ENCODE measurements at places on chromosomes 4 and X.

GRCh38 chrX:14694611-14695010 lies 165.3 kb downstream of the GLRA2 start:
- H3K27ac ChIP-seq, result no peak overlapping the region
- DNase-seq, result no peak
- no peak overlapping the region for H3K4me3 ChIP-seq

- H3K36me3 ChIP-seq, result no peaks in the 10 kb centered on the region
- no peak for DNase-seq
- H3K4me1 ChIP-seq, result no peaks in the 10 kb centered on the region
- H3K27ac ChIP-seq, result no peak overlapping the region
- H3K4me3 ChIP-seq, result no peak overlapping the region
Observed at GRCh38 chrX:30786374-30786773, 102.7 kb downstream of the TAB3 start.

DNA sequence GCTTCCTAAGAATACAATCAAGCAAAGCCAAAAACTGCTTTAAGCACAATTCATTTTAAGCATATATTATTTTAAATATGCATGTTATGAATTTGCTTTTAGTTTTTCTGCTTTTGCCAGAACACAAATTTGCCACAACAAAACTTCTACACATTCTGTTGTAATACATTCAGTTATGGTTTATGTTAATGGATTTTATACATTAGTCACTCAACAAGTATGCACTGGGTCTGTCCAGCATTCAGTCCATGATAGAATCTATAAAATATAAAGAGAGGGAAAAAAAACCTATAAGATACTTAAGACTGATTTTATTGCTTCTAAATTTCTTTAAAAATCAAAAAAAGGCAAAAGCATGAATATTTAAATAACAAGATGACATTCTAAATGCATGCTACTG lies 22.2 kb downstream of the IQCM start:
- no peaks in the 10 kb centered on the region for H3K27me3 ChIP-seq
- no peaks in the 10 kb centered on the region for H3K36me3 ChIP-seq
- H3K27ac ChIP-seq, result no peak overlapping the region

- no peak for DNase-seq
- no peaks in the 10 kb centered on the region for H3K36me3 ChIP-seq
- H3K27me3 ChIP-seq, result peaks cover 14% of the 10 kb centered on the region
Observed at GRCh38 chrX:153381684-153382532, 19.2 kb downstream of the PNMA6E start.

- H3K4me3 ChIP-seq, result no peak overlapping the region
- no peaks in the 10 kb centered on the region for H3K27me3 ChIP-seq
- H3K4me1 ChIP-seq, result no peaks in the 10 kb centered on the region
- H3K36me3 ChIP-seq, result no peaks in the 10 kb centered on the region
Observed at GRCh38 chr4:141375855-141376254, 155.2 kb downstream of the ZNF330 start.

- H3K4me1 ChIP-seq, result no peaks in the 10 kb centered on the region
- no peaks in the 10 kb centered on the region for H3K27me3 ChIP-seq
- no peak overlapping the region for H3K27ac ChIP-seq
- no peak for DNase-seq
Observed at GRCh38 chr4:58166490-58166889, 1056.3 kb upstream of the IGFBP7 start.

DNA sequence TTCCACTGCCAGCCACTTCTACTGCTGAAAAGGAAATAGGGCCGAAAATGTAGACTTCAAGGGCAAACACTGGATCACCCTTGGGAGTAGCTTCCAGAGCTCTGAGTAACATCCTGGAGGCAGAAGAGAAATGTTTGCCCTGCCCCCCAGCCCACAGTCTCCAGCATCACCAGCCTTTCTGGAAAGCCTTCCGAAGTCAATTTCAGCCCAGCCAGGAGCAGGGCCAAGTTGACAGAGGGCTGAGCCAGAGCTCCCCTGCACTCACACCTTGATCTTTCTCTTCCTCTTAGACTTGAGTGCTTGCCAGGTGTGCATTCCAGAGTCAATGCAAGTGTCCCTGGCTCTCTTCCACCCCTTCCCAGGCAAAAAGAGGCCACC lies 35.2 kb downstream of the SLC25A5 start:
- DNase-seq, result peak; percentile 50
- no peak overlapping the region for H3K4me3 ChIP-seq
- no peaks in the 10 kb centered on the region for H3K4me1 ChIP-seq
- H3K27ac ChIP-seq, result peak overlapping the region; percentile 88
- no peaks in the 10 kb centered on the region for H3K36me3 ChIP-seq

GRCh38 chrX:17592117-17592516 lies 145.2 kb upstream of the SCML1 start:
- no peaks in the 10 kb centered on the region for H3K27me3 ChIP-seq
- no peaks in the 10 kb centered on the region for H3K36me3 ChIP-seq
- no peak for DNase-seq
- no peak overlapping the region for H3K4me3 ChIP-seq
- no peaks in the 10 kb centered on the region for H3K4me1 ChIP-seq

DNA sequence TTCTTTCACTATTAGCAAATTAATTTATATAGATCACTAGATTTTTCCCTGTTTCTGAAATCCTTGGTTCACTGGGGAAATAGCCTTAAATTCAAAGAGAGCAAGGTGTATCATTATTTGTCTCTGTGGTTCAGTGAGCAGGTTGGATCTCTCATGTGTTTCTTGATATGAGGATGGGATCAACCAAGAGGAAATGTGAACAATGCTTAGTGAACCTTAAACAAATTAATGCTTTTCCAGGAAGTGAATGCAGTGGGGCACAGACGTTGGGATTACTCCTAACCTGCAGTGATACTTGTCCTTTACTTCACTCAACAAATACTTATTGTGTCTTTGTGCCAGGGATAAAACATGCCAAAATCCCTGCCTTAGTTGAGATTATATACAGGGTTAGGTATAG lies 193.2 kb downstream of the SHROOM3 start:
- no peaks in the 10 kb centered on the region for H3K27me3 ChIP-seq
- no peak overlapping the region for H3K4me3 ChIP-seq
- no peak overlapping the region for H3K27ac ChIP-seq
- no peaks in the 10 kb centered on the region for H3K4me1 ChIP-seq
- DNase-seq, result no peak

DNA sequence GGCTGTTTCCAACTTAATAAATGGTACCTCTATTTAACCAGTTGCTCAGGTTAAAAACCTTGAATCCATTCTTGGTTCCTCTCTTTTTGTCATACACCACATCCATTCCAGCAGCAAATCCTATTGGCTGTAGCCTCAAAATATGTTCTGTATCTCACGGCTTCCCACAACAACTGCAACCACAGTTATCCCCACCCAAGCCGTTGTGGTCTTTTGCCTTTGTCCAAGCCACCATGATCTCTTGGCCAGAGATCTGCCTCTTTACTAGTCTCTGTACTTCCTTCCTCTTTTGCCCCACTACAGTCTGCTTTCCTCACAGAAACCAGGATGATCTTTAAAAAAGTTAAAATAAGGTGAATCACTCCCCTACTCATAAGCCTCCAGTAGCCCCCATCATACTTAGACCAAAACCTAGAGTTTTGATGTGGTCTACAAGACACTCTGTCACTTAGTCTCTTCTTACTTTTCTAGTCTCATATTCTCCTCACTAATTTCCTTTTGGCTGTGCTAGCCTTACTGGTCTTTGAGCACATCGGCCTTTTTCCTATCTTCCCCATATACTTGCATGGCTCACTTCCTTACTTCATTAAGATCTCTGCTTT lies 10.3 kb downstream of the MAOA start:
- H3K36me3 ChIP-seq, result no peaks in the 10 kb centered on the region
- H3K27ac ChIP-seq, result no peak overlapping the region
- no peak overlapping the region for H3K4me3 ChIP-seq
- DNase-seq, result no peak
- no peaks in the 10 kb centered on the region for H3K4me1 ChIP-seq
- H3K27me3 ChIP-seq, result peaks cover 11% of the 10 kb centered on the region

- H3K36me3 ChIP-seq, result no peaks in the 10 kb centered on the region
- no peaks in the 10 kb centered on the region for H3K4me1 ChIP-seq
- no peaks in the 10 kb centered on the region for H3K27me3 ChIP-seq
- no peak overlapping the region for H3K27ac ChIP-seq
Observed at GRCh38 chr4:103359900-103360299, 161.8 kb upstream of the CENPE start.

DNA sequence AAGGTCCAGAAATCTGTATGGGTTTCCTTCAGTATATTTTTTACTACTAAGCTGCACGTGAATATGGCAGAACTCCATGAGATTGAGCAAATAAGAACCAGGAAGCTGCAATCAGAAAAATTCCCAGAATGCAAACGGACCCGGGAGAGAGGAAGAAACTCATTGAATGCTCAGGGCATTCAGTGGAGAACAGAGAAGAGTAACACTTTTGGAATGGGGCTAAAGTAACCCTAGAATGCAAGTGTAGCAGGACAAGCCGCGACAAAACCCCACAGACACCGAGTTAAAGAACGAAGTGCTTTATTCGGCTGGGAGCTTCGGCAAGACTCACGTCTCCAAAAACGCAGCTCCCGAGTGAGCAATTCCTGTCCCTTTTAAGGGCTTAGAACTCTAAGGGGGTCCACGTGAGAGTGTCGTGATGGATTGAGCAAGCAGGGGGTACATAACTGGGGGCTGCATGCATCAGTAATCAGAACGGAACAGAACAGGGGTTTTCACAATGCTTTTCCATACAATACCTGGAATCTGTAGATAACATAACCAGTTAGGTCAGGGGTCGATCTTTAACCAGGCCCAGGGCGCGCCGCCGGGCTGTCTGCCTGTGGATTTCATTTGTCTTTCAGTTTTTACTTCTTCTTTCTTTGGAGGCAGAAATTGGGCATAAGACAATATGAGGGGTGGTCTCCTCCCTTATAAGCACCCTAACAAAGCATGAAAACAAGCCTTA lies 56.4 kb downstream of the RAB28 start:
- H3K4me1 ChIP-seq, result no peaks in the 10 kb centered on the region
- H3K4me3 ChIP-seq, result no peak overlapping the region
- DNase-seq, result no peak

DNA sequence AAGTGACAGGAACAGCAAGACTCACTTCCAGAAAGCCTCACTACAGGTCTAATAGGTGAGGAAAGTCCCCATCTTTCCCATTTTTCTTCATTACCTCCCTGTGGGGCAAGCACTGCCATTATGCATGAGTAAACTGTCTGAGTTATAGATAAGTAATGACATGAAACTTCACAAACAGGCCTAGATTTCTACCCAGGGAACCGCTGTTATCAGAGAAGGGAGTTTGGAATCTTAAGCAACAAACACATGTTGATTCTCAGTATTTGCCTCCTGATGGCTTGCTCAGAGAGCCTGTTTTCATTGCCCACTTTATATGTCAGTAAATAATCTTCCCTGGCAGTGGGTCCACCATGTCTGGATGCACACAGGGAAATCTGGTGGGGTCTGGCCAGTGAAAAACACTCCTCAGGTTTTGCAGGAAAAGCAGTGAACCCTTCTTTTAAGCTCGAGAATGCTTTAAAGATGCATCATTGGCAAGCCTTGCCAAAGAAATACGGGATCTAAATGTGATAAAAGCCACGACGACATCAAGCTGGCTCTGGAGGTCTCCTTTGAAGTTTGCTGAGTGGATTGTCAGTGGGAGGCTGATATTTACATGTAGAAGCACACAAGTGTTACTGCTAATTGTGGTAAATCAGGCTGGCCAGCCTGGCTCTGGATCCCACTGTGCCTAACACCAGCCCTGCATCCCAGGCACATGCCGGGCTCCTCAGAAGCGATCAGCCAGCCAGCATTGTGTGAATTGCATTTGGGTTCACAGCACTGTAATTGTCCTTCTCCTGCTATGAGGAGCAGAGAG lies 25.2 kb downstream of the PDGFRA start:
- no peak overlapping the region for H3K4me3 ChIP-seq
- H3K27ac ChIP-seq, result no peak overlapping the region
- no peak for DNase-seq
- no peaks in the 10 kb centered on the region for H3K4me1 ChIP-seq

- H3K4me1 ChIP-seq, result no peaks in the 10 kb centered on the region
- DNase-seq, result peak; percentile 78
- H3K4me3 ChIP-seq, result no peak overlapping the region
- no peaks in the 10 kb centered on the region for H3K36me3 ChIP-seq
- peak overlapping the region; percentile 19 for H3K27ac ChIP-seq
Observed at GRCh38 chr4:52588771-52589591, 70.1 kb downstream of the USP46 start.

DNA sequence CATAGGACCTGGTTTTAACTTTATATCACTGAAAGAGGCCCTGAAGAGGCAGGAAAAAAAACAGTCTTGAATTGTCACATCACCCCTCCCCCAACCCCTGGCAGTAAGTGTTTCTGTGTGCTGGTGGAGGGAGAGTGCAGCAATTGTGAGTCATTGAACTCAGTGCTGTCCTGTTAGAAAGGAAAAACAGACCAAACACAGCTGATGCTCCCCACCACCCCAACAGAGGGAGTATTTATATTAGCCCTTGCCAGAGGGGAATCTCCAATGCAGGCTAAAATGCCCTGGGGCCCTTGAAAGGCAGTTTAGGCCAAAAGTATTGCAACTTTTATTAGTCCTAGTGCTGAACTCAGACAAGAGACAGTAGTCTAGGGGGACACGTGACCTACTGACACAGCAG lies 197.8 kb upstream of the AGTR2 start:
- no peaks in the 10 kb centered on the region for H3K27me3 ChIP-seq
- no peaks in the 10 kb centered on the region for H3K4me1 ChIP-seq
- no peak overlapping the region for H3K27ac ChIP-seq
- no peak overlapping the region for H3K4me3 ChIP-seq
- no peaks in the 10 kb centered on the region for H3K36me3 ChIP-seq

DNA sequence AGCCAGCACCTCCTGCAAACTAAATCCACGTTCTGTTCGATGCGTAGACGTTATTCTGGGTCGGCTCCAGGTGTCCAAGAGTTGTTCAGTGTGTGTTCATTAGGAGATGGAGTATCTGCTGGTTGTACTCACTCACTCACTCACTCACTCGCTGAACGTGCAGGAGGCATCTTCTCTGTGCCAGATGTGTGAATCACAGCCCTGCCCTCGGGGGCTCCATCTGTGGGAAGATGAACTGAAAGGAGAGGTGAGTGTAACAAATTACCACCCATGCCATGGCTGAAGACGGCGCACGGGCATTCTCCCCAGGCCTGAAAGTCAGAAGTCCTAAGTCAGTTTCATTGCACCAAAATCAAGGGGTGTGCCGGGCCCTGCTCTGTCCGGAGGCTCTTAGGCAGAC lies 16.1 kb downstream of the NSG1 start:
- no peak for DNase-seq
- H3K4me3 ChIP-seq, result no peak overlapping the region
- H3K36me3 ChIP-seq, result no peaks in the 10 kb centered on the region
- no peak overlapping the region for H3K27ac ChIP-seq
